ENCODE measurements at places on chromosomes 12 and 14.

- DNase-seq: no peak
These were observed 116.1 kb upstream of the NUDT4 start for GRCh38 chr12:93261505-93262094.

DNA sequence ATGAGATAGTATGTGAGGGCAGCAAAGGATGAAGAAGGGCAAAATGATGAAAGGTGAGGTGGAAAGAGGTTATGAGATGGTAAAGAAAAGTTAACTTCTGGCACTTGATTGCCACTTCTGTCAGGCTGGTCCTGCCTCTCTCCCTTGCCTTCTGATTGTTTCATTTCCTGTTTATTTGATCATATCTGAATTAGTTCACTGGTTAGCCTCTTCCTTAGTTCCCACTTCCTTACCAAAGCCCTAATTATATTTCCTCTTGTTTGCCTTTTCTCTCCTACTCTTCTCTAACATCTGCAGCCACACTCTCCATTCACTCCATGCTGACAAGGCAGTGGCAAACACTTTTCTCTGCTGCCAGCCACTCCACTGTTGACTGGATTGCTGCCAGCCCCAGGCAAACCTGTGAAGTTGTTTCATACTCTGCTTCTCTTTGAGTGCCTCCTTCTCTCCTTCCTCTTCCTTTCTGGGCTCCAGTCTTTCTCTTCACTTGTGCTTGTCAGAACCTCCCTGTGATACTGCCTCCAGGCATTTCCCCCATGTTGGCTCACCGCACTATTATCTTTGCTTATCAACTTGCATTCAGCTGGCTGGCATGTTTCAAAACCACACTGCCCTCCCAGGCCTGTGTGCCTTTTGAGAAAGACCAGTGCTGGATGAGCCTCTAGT is 8.1 kb downstream of the PNP start:
- no peak for DNase-seq

DNA sequence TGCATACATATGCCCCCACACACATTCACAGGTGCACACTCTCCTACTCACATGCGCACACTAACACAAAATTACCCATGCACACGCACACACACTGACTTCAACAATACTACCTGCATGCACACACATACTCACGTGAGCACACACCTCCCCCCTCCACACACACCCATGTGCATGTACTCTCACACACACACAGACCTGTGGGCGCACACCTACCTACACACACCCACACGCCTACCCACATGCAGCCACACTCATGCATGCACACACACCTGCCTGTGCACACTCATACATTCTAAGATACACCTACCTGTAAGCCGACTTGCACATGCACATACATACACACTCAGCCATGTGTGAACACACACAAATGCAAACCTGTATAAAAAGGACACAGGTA is 97.3 kb upstream of the GSC start:
- DNase-seq: no peak

GRCh38 chr12:3421191-3421978 is 69.6 kb upstream of the PRMT8 start:
- no peak for DNase-seq

DNA sequence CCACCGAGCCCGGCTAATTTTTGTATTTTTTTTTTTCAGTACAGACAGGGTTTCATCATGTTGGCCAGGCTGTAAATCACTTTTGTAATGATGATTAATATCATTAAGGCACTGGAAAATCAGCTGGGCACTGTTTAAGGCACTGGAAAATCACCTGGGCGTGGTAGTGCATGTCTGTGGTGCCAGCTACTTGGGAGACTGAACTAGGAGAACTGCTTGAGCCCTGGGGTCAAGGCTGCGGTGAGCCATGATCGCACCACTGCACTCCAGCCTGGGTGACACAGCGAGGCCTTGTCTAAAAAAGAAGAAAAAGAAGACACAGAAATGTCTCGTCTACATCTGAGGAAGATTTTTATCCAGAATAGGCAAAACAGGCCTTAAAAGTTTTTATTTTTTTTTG is 12.7 kb downstream of the SLC11A2 start:
- DNase-seq: no peak

DNA sequence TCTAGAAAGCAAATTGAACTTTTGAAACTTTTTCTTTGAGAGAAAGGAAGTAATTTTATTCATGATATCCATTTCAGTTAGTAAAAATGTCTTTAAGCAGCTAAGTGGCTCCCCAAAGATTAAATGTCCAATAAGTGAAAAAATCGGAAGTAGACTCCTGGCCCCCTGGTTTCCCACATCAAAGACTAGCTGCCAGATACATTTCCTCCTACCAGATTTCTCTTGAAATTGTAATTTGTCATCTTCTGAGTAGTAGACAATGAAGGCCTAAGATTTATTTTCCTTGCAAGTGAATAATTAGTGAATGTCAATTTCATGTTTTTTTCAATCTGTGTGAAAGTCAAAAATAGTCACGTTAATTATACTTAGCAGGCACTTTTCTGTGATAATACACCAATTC is 321.9 kb downstream of the SYT1 start:
- DNase-seq: no peak

DNA sequence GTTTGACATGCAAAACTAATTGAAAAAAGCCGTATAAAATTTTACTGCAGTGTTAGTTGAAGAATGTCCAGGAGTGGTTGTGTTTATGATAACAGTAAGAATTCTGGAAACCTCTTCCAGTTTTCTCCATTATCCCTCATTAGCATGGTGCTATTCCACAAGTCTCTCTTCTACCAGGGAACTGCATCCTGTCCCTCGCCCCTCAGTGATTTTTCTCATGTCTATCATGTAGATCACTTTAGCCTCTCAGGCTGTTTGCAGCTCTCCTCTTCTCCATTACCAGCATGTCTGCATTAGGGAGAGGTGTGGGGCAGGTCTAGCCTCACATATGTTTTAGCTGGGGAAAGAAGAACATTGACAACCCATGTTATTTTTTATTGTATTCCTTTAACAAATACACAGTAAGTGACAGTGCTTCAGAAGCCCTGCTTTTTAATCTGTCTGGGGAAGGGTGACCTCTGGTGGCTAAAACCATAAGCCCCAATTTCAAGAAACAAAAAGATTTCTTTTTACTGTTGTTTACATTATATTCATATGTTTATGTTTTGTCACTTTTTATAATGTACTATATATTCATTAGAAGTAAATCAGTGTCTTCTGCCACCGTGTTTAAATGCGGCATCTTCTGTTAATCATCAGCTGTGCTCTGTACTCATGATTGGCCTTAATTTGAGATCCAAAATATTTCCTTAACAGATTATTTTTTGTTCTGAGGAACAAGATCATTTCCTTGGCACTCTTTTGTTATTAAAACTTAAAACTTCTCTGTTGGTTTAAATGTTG is 70.7 kb downstream of the RASSF8 start:
- no peak for DNase-seq

- DNase-seq: no peak
These were observed 117.2 kb downstream of the SAMD4A start for GRCh38 chr14:54683882-54684794.

Data from T-helper 2 cell treated with Interferon-gamma antibody and Interleukin-4, amounts not matched to agents 5 μg/mL and 100 μg/mL, for 36 hours (primary cell).